ENCODE measurements at places on chromosomes 4 and X.

- DNase-seq: no peak
Measured at GRCh38 chrX:12790885-12791256, 341 bp upstream of the PRPS2 start.

GRCh38 chrX:100316987-100317386 is 93.1 kb downstream of the PCDH19 start:
- no peak for DNase-seq

DNA sequence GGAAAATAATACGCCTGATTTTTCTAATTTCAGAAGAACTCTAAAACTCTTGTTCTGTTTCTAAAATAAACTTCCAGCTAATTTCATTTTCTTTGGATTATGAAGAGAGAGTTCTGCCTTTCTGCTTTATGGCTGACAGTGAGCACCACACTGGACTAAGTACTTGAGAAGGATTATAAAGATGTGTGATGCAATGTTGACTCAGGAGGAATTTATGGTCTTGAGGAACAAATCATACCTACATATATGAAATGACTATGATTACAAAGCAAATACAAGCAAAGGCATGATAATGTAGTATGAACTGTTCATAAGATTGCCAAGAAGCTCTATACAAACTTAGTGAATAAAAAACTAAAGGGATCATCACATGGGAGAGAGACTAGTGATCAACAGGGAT is 13.0 kb upstream of the SLC25A5 start:
- DNase-seq: no peak

DNA sequence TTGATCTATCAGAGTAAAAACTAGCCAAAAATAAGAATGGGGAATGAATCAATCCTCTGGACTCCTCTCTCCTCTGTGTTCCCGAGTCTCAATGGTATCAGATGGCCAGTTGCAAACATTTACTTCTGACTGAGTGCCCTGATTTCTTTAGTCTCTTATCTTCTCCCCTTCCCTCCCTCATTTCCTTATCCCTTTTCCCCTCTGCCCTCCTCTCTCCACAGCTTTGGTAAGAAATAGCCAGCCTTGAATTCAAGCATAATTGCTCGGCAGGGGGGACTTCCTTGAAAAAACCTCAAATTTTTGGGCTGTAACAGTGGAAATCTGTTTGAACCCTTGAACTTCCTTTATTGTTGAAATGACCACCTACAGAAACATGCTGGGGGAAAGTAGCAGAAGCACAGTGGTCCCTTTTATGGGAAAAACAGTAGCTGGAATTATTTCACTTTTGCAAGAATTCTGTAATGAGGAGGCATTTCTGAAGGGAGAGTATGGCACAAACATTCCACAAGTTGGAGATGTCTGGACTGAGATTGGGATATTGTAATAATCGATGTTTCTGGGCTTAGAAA is 40.3 kb downstream of the NHS start:
- no peak for DNase-seq

DNA sequence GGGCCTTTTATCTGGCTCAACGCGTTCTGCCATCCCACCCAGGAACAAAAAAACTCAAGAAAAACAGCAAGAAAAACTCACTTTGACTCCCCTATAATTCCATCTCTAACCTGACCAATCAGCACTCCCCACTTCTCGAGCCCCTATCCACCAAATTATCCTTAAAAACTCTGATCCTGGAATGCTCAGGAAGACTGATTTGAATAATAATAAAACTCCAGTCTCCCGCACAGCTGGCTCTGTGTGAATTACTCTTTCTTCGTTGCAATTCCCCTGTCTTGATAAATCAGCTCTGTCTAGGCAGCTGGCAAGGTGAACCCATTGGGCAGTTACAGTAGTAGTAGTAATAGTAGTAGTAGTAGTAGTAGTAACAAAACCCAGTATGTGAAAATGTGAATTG is 165.7 kb upstream of the CASK start:
- DNase-seq: no peak
